Subcutaneous adipose tissue (tissue), 4 donors: ENCODE measurements at places on chromosomes 6 and 20. TPM values are rescaled to one million over a fixed set of nuclear protein-coding genes. Genes with fewer than 3 reads are reported as not detected.

Gene CST2
- total RNA-seq, result not detected

Gene IL17F
- total RNA-seq, result not detected

Gene KIAA1755
- total RNA-seq, result 2.9 TPM

Gene HLA-DRA
- 978 TPM for total RNA-seq

Gene AVP
- not detected for total RNA-seq

Gene RIMS1
- total RNA-seq, result 1.8 TPM

Gene SPO11
- total RNA-seq, result not detected

Gene HLA-DRB1
- total RNA-seq, result 86.9 TPM

Gene COL9A3
- 1.3 TPM for total RNA-seq
